ENCODE measurements at places on chromosomes 13 and 19. TPM values are rescaled to one million over a fixed set of nuclear protein-coding genes. Genes with fewer than 3 reads are reported as not detected.

Gene UGGT2
- 78.2 TPM for total RNA-seq

Gene ZNF534
- total RNA-seq, result not detected

Gene ZNF568
- total RNA-seq, result 13.3 TPM

DNA sequence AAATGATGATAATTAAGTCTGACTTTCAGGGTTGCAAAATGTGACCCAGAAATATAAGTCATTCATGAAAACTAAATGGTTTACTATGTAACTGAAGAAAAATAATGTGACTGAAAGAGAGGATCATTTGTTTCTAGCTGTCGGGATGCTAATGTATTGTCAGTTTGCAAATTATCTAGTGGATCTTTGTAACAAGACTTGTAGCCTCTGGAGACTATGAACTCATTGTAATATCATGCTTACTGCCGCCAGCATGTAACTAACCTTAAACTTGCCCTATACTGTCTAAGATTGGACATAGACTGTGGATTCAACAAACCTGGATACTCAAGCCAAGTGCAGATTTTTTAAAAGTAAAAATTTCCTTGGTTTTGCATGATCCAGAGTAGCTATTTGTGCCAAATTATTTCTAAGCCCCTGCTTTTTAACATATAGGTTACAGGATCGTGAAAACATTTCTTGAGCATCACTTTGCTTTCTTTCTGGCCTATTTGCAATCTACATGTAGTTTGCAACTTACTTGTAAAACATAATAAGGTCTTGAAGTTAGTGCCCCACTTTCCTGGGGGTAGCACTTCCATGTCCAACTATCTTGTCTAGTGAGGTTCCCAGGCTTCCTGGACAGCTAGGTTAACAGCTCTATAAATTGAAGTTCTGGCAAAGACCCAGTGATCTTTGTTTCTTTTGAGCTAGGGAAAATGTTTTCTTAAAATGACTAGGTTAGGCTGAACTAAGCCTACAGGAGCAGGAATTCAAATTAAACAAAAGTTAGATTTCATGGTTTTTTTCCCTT is 3.3 kb upstream of the POSTN start:
- no peak overlapping the region for H3K4me3 ChIP-seq
- no peak for DNase-seq
- no peak overlapping the region for H3K27ac ChIP-seq
- H3K36me3 ChIP-seq, result peaks cover 4% of the 10 kb centered on the region
- H3K27me3 ChIP-seq, result no peaks in the 10 kb centered on the region
- peaks cover 22% of the 10 kb centered on the region for H3K4me1 ChIP-seq

GRCh38 chr13:104436555-104436954 is 1370.3 kb upstream of the SLC10A2 start:
- no peaks in the 10 kb centered on the region for H3K27me3 ChIP-seq
- H3K4me3 ChIP-seq, result no peak overlapping the region
- DNase-seq, result no peak
- H3K4me1 ChIP-seq, result no peaks in the 10 kb centered on the region
- no peak overlapping the region for H3K27ac ChIP-seq

Data from osteoblast (primary cell).